ENCODE measurements at places on chromosomes 2 and 18.

GRCh38 chr2:47013383-47013782 is 97.8 kb upstream of the MCFD2 start:
- no peak for DNase-seq

DNA sequence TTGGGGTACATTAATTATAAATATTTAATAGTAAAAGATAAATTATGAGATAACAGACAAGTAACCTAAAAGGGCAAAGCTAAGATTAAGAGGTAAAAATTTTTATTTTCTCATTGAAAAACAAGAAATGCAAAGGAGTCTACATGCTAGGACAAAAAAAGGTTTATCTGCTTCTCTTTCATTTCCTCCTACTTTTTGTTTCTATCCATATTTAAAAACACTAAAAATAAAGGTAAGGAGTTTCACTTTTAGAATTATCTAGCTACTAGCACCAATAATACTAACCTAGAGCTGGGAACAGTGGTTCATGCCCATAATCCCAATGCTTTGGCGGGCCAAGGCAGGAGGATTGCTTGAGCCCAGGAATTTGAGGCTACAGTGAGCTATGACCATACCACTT is 1551.7 kb upstream of the SLC39A10 start:
- no peak for DNase-seq

- DNase-seq, result no peak
These were observed 9.6 kb downstream of the CFAP221 start for GRCh38 chr2:119553687-119554344.

DNA sequence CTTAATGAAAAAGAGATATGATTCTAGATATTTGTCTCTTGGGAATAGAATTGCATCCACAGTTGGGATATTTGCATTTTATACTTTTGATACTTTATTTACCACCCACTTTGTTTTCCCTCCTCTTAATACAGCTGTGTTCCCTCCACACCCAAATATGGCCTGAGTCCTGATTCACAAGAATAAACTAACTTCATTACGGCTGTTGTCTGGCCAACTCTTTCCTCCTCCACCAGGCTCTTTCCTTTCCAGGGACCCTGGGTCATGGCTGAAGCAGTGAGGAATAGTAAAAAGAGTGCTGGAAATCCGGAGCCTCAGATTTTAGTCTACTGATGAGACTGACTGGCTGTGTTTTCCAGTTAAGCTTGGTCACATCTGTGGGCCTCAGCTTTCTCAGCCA is 48.4 kb upstream of the STAM2 start:
- no peak for DNase-seq

GRCh38 chr2:175025946-175026345 is 20.8 kb upstream of the CHN1 start:
- DNase-seq, result no peak

DNA sequence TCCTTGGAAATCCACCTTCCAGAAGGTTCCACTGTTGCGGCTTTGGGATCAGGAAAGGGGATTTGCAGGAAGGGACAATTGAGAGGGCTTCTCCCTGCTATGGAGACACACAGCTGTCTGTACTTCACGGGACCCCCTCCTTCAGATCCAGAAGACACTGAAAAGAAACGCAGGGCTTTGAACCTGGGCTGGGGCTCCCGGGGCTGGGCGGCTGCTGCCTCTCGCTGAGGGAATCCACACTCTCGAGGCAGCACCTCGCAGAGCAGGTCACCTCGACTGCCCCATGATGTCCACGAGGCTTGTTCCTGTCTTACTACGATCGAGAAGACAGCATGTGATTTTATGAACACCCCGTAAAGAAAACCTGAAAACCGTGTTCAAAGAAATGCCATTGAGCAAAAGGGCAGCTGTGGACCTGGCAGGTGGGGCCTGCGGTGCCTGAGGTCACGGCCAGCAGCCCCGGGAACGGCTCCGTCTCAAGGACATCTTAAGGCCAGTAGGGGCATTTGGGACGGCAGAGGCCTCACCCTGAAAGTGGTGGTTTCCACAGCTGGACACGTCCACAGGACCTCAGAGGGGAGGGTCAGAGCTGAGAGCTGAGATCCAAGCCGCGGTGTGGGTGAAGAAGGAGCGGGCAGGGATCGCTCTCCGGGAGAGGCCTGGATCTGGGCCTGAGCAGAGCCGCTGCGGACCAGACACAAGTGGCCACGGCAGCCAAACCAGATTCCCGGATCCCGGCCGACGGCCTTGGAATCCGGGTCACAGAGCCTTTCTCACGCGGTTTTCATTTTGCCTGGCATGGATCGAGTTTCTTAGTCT is 165.7 kb downstream of the RTP5 start:
- DNase-seq, result no peak

GRCh38 chr2:36425608-36426355 is 70.2 kb downstream of the CRIM1 start:
- DNase-seq, result no peak

- no peak for DNase-seq
These were observed 4.4 kb upstream of the CCDC150 start for GRCh38 chr2:196635156-196635555.

DNA sequence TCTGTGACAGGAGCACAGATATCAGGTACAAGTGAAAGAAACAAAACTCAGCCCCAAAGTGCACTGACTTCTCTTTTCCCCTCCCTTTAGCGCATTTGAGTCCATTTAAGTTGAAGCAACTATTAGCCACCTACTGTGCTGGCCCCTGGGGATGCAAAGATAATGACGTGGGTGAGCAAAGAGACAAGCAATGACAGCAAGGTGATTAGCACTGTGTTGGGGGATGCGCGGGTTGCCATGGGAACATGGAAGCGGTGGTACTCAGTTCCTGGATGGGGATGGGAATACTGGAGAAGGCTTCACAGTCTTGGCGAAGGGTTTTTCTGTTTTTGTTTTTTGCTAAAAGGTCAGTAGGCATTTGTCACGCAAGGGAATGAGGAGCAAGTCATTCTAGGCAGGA is 205.8 kb downstream of the LDLRAD4 start:
- DNase-seq, result no peak

DNA sequence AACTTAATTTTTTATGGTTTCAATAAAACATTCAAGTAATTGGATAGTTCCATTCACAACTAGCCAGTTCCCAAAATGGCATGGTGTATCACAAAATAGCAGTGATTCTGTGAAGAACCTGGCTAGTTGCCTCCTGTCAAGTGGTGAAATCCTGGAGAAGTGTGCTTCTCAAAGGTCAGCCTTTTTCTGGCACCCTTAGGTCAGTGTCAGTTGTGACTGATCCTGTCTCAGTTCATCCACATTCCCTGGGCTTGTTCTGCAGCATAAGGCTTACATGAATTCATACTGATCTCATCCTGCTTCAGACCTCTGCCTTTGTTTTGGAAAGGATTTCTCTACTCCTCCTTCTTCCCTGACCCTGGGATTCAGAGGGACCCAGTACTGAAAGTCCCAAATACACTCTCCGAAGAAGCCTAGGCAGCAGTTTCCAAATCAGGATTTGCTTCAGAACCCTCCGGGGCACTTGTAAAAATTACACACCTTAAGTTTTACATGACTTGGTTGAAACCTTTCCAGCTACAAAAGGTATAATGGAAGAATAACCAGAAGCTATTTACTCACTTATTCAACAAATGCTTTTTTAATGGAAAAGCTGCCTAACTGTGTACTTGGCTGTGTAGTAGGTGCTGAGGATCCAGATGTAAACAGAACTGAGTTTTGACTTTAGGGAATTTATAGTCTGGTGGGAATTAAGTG is 11.0 kb downstream of the MAP3K20 start:
- no peak for DNase-seq

DNA sequence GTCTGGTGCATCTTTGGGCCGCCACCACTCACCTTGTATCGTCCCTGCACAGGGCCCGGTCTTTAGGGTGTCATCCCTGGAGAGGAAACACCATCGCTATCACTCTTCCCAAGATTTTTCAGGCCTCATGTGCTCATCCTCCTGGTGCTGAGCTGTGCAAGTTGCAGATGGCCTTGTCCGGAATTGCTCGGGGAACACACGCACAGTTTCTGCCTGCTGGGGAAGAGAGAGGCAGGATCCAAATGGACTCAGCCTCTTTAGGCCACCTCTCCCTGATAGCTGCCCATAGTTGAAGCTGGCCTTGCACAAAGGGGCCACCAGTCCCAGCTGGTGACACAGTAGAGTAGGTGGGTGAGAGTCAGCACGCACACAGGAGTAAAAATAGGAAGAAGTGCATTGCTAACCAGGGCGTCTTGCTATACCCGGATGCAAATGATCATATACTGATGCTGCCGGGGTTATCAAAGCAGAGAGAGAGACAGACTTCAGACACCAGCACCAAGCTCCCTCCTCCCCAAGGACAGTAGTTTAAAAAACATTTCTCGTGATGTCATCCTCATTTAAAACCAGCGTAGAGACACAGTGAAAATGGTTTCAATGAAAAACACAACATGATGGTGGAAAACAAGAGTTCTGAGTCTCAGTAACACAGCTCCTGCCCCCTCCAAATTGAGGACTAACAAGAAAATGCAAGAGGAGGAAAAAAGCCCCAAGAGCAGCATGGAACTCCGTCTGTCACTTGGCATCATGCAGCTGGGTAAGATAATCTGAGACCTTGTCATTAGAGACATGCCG is 147.5 kb upstream of the NCK2 start:
- no peak for DNase-seq

All from colonic mucosa (tissue), 4 donors.